ENCODE measurements at places on chromosomes 1 and 21.
A peak's percentile ranks its signal among the peaks of the same experiment; 100 is the strongest.

- H3K27me3 ChIP-seq: no peaks in the 10 kb centered on the region
- peak overlapping the region; percentile 98 for H3K4me3 ChIP-seq
- peaks cover 61% of the 10 kb centered on the region for H3K4me1 ChIP-seq
- H3K27ac ChIP-seq: peak overlapping the region; percentile 96
These were observed 1.9 kb downstream of the DHRS3 start for GRCh38 chr1:12615865-12616708.

- DNase-seq: no peak
- H3K4me1 ChIP-seq: no peaks in the 10 kb centered on the region
- H3K36me3 ChIP-seq: peaks cover 2% of the 10 kb centered on the region
- H3K27ac ChIP-seq: no peak overlapping the region
- H3K4me3 ChIP-seq: no peak overlapping the region
- H3K27me3 ChIP-seq: peaks cover 21% of the 10 kb centered on the region
These were observed 13.2 kb downstream of the KANK4 start for GRCh38 chr1:62306065-62306464.

- DNase-seq: no peak
- H3K4me3 ChIP-seq: no peak overlapping the region
- H3K4me1 ChIP-seq: no peaks in the 10 kb centered on the region
- H3K27me3 ChIP-seq: peaks cover 16% of the 10 kb centered on the region
These were observed 19.1 kb upstream of the PDE4B start for GRCh38 chr1:65773391-65774123.

DNA sequence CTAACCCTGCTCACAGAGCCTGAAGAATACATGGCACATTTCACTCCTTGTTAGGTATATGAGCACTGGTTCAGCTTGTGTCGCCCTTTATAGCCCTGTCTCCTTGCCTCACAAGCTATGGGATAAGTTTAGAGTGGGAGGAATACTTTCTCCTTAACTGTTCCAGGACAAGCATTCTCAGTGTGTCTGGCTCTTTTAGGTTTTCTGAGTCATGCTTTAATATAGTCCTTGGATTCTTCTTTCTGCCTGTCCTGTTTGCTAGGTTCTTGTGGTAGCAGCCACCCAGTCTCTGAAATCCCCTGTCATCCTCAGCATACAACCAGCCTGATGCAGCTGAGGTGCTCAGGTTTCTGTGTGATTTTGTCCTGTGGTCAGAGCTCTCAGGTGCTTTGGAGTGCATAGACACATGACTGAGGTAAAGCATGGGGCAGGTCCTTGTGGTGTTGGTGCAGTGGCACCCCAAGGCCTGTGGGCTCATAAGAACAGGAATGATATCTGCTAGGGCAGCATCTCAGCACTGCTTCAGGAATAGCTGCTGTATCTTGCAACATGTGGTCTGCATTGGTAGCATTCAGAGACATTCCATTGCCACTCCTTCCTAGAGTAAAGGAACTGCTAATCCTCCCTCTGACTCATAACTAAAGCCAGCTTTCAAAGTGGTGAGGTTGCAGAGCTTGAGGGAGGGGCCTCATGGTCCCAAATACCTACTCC lies 14.2 kb upstream of the CASQ2 start:
- DNase-seq: no peak
- peaks cover 3% of the 10 kb centered on the region for H3K36me3 ChIP-seq
- H3K4me3 ChIP-seq: no peak overlapping the region
- H3K27me3 ChIP-seq: peaks cover 45% of the 10 kb centered on the region
- H3K4me1 ChIP-seq: no peaks in the 10 kb centered on the region
- H3K27ac ChIP-seq: no peak overlapping the region

- H3K27ac ChIP-seq: no peak overlapping the region
- peaks cover 3% of the 10 kb centered on the region for H3K36me3 ChIP-seq
- DNase-seq: no peak
These were observed 369.7 kb downstream of the RRAGC start for GRCh38 chr1:38489844-38490270.

DNA sequence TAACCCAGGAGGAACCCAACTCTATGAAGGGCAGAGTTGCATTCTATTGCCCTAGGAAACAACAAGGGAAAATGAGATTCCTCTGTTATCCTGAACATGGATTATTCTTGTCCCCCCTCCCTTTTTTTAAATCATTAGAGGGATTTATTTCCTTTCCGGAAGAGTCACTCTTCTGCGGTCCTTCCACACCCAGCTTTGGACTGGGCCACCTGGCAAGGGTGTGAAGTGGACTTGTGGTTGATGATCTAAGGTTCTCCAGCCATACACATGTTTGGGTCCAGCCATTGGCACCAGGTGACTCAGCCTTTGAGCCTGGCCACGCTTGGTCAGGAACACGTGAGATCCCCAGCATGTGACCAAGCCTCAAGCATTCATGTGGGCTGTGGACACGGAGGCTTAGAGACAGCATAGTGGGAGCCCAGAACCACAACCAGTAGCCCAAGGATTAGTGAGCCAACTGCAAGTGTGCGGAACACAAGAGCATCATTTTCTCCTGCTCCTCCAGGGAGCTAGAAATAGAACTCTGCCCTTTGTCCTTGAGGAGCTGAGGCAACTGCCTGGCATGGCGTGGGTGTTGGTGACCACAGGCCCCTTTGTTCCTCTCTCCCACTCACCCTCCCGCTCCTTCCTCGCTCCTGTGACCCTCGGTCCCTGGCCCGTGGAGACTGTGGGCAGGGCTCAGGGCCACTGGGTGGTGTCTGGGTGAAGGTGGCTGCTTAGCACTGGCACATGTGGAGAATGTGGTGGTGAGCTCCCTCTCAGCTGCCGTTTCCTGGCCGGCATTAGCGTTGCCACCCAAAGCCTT lies 50.1 kb downstream of the NENF start:
- peaks cover 36% of the 10 kb centered on the region for H3K27me3 ChIP-seq
- peaks cover 4% of the 10 kb centered on the region for H3K4me1 ChIP-seq
- H3K36me3 ChIP-seq: no peaks in the 10 kb centered on the region
- H3K27ac ChIP-seq: no peak overlapping the region

GRCh38 chr1:151728151-151729054 lies 7.1 kb downstream of the RIIAD1 start:
- peaks cover 85% of the 10 kb centered on the region for H3K27me3 ChIP-seq
- H3K36me3 ChIP-seq: peaks cover 8% of the 10 kb centered on the region
- no peak overlapping the region for H3K27ac ChIP-seq
- peaks cover 2% of the 10 kb centered on the region for H3K4me1 ChIP-seq
- no peak overlapping the region for H3K4me3 ChIP-seq

- H3K36me3 ChIP-seq: peaks cover under 1% of the 10 kb centered on the region
- peak overlapping the region; percentile 82 for H3K4me3 ChIP-seq
- peaks cover 54% of the 10 kb centered on the region for H3K4me1 ChIP-seq
- H3K27me3 ChIP-seq: no peaks in the 10 kb centered on the region
These were observed 93.7 kb downstream of the ITPKB start for GRCh38 chr1:226645279-226645976.

GRCh38 chr1:29499104-29499650 lies 262.9 kb downstream of the PTPRU start:
- peaks cover 58% of the 10 kb centered on the region for H3K27me3 ChIP-seq
- peaks cover 5% of the 10 kb centered on the region for H3K36me3 ChIP-seq
- no peak for DNase-seq
- no peaks in the 10 kb centered on the region for H3K4me1 ChIP-seq

GRCh38 chr1:12593621-12594066 lies 24.4 kb downstream of the DHRS3 start:
- peaks cover 7% of the 10 kb centered on the region for H3K36me3 ChIP-seq
- H3K4me3 ChIP-seq: no peak overlapping the region
- peaks cover 30% of the 10 kb centered on the region for H3K4me1 ChIP-seq
- no peaks in the 10 kb centered on the region for H3K27me3 ChIP-seq

DNA sequence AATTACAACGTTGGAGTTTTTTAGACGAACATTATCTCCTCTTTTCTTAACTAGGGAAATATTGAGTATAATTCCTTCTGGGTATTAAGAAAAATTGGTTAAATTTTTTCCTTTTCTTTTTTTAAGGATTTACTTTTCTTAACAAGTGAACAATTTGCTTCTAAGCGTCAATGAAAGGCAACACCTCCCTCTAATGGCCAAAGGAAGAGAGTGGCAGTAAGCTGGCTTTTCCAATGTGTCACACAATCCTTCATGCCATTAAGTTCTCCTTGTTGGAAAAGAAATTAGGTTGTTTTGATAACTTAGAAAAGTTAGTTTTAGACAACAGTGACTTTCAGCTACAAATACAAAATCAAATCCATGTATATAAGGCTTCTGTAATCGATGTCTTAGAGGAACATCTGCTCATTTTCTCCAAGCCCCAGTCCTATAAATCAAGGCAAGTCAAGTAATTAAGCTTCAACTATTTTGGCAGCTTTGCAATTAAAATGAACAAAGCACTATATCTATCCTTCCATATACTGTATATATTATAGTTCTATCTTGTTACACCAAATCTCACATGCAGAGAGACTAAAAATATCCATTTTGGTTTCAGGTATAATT lies 62.8 kb downstream of the EDEM3 start:
- H3K4me1 ChIP-seq: peaks cover 11% of the 10 kb centered on the region
- H3K27ac ChIP-seq: no peak overlapping the region
- no peaks in the 10 kb centered on the region for H3K27me3 ChIP-seq
- peaks cover 9% of the 10 kb centered on the region for H3K36me3 ChIP-seq
- no peak for DNase-seq

DNA sequence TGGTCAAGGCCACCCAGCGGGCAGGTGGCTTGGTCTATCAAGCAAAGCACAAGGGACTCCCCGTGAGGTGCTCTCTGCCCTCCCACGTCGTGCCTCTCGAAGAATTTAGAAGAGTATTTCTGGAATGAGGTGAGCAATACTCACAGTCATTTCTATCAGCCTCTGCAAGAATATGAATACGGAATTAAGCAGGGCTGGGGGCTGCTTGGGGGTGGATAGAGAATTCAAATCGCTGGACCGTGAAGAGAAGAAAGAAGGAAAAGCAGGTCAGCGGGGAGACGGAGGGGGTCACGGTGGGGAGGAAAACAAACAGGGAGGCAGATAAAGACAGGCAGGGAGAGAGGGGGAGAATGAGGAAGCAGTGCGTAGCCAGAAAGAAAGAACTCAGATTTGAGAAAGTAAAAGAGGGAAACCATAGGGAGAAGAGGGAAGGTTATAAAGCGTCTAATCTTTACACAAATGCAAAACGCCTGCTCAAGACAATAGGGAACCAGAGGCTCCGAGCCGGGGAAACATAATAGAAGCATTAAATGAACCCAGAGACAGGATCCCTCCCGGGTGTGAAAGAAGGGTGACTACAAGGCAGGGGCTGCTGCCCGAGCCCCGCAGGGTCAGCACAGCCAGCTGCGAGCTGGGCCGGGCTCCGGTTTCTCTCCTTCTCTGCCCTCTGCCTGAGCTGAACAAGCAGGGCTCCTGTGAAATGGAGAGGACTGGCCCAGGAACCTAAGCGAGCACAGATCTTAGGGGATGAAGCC lies 2.1 kb upstream of the EDN2 start:
- H3K4me1 ChIP-seq: peaks cover 6% of the 10 kb centered on the region
- peaks cover 33% of the 10 kb centered on the region for H3K27me3 ChIP-seq
- H3K4me3 ChIP-seq: no peak overlapping the region
- peaks cover 3% of the 10 kb centered on the region for H3K36me3 ChIP-seq

GRCh38 chr1:7943251-7943650 lies 2.6 kb upstream of the TNFRSF9 start:
- H3K27ac ChIP-seq: peak overlapping the region; percentile 93
- no peaks in the 10 kb centered on the region for H3K36me3 ChIP-seq
- DNase-seq: no peak
- peaks cover 26% of the 10 kb centered on the region for H3K4me1 ChIP-seq
- H3K27me3 ChIP-seq: peaks cover 23% of the 10 kb centered on the region

GRCh38 chr1:162901243-162901642 lies 40.3 kb upstream of the CCDC190 start:
- peaks cover 15% of the 10 kb centered on the region for H3K27me3 ChIP-seq
- no peak overlapping the region for H3K4me3 ChIP-seq
- no peak overlapping the region for H3K27ac ChIP-seq
- H3K36me3 ChIP-seq: no peaks in the 10 kb centered on the region
- H3K4me1 ChIP-seq: no peaks in the 10 kb centered on the region

DNA sequence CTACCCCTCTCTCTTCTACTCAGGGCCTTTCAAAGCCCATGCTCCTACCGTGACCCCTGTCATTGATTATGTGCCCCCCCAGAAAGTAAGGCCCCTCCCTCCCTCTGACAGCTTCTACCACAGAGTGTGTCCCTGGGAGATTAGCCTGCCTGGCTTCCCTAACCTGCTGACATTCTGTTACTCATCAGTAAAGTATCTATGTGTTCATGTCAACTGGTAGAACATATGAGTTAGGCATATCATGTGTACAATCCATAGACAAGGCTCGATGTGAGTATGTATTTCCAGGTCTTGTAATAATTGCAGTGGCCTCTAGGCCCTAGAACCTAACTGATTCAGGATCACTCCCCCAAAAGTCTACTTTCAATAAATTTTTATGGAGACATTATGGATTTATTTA lies 120.0 kb downstream of the GIPC2 start:
- H3K27ac ChIP-seq: no peak overlapping the region
- peaks cover 10% of the 10 kb centered on the region for H3K27me3 ChIP-seq
- H3K4me3 ChIP-seq: no peak overlapping the region

GRCh38 chr1:9592510-9593075 lies 3.9 kb downstream of the TMEM201 start:
- no peak for DNase-seq
- H3K4me3 ChIP-seq: no peak overlapping the region
- H3K4me1 ChIP-seq: peaks cover 26% of the 10 kb centered on the region

DNA sequence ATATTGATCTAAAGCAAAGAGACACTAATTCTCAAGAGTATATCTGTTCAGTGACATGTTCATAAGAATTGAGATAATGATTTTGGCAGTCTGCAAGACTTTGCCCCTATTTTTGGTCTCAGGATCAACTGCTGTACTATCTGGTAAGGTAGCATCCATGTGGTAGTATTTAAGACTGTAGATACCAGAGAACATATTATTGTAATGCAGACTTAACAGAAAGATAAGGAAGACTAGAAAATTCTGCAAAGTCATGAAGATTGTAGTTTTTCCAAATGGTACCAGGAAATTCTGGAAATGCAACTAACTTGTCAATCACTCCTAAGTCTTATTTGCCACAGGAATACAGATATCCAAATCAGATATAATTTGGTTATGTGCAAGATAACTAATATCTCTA lies 35.1 kb downstream of the RNF2 start:
- no peak overlapping the region for H3K27ac ChIP-seq
- DNase-seq: no peak
- H3K36me3 ChIP-seq: peaks cover 1% of the 10 kb centered on the region
- no peaks in the 10 kb centered on the region for H3K27me3 ChIP-seq
- H3K4me1 ChIP-seq: peaks cover 19% of the 10 kb centered on the region

GRCh38 chr1:981491-981954 lies 370 bp downstream of the PERM1 start:
- H3K27ac ChIP-seq: no peak overlapping the region
- peaks cover 35% of the 10 kb centered on the region for H3K27me3 ChIP-seq
- peaks cover 3% of the 10 kb centered on the region for H3K4me1 ChIP-seq
- H3K4me3 ChIP-seq: no peak overlapping the region
- no peak for DNase-seq
